ENCODE measurements at places on chromosomes 12 and 14.

DNA sequence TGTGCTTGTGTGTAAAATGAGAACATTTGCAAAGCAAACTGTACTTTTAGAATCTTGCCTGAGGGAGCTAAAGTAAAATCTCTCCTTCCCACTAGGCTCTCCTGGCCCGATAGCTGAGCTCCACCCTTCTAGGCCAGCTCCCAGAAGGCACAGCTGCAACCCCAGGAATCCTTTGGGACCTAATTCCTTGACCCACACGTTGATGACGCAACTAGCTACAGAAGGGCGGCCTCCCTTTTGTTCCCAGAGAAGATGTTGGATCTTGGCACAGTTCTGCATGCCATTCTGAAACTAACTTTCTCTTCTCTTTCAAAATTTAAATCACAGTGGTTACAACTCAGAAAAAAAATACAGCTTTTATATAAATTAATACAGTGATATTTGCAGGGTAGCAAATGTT lies 268.1 kb downstream of the EGLN3 start:
- DNase-seq = no peak

DNA sequence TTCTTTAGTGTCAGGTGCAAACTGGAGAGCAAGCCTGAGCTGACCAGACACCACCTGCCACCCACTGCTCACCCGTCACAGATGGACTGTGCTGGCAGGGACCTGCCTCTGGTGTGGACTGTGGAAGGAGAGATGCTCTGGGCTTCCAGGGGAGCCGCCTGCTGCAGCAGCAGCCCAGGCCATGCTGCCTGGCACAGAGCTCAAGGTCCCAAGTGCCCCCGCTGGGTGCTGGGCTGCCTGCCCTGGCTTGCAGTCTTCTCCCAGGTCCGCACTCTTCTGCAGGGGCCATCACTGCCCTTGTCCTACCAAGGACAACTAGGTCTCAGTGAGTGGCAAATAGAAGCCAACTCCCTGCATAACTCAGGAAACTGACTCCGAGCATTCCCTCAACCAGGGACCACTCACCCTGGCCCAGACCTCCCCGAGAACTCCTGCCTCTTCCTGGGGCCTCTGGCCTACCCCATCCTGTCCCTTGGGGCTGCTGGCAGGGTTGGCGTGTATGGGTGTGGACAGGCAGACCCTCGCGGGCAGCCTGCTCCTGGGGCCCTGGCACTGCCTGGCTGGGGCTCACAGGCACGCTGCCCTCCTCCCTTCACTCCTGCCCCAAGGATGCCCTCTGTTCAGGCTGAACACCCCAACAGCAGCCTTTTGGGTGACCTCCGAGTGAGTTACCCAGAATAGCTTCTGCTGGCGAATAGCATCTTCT lies 9.3 kb downstream of the AMN start:
- no peak for DNase-seq

- DNase-seq = no peak
Observed at GRCh38 chr14:35727764-35728163, 81.3 kb downstream of the RALGAPA1 start.

- DNase-seq = no peak
Observed at GRCh38 chr12:118337194-118337838, 35.4 kb downstream of the TAOK3 start.

- DNase-seq = peak; percentile 66
Observed at GRCh38 chr14:103808403-103809001, 38.9 kb downstream of the PPP1R13B start.

GRCh38 chr12:103839609-103840461 lies 1.2 kb downstream of the NT5DC3 start:
- no peak for DNase-seq

DNA sequence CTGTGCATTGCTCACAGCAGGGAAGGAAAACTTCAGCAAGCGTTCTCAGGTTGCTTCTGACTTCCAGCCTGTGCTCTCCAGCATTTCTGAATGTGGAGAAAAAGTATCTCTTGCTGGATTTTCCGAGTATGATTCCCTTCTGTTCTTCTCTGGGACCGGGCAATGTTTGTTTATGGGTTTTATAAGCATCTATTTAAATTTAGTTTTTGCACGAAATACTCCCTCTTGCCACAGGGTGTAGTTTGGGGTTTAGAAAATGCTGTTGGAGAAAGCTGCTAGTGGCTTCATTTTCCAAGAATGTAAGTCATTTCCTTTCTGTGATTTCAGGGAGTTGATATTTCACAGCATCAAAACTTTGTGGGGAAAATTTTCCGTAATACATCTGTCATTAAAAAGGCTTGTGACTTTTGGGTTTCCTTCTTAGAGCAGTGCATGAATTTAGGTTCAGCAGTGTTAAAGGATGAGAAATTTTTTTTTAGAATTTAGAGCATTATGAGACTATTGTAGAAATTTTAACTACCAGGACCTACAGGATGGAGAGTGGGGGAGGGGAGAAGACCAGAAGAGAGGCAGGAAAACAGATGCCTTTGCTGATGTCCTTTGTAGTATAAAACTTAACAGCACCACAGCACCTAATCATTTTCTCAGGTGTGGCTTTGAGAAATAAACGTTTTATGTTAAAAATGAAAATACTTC lies 1.5 kb downstream of the FRMD6 start:
- no peak for DNase-seq

DNA sequence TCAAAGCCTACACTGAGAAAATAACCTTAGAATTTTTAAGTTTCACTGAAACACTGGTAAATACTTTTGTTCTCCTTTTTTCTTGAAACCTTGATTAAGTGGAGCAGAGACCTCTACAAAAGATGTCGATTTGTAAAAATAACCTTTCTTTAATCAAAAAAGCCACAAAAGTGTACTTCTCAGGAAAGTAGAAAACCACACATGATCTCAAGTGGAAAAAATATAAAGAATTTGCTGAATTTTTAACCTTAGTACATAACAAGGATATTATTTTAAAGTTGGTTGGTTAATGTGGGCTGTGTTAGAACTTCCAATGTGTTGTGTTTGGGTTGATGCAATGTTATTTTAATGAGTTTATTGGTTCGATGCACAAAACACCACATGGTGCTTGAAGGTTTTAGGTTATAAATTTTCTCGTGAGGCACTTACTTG lies 8.6 kb downstream of the LGR5 start:
- DNase-seq = no peak

GRCh38 chr14:73700325-73700724 lies 13.9 kb downstream of the PNMA1 start:
- no peak for DNase-seq

DNA sequence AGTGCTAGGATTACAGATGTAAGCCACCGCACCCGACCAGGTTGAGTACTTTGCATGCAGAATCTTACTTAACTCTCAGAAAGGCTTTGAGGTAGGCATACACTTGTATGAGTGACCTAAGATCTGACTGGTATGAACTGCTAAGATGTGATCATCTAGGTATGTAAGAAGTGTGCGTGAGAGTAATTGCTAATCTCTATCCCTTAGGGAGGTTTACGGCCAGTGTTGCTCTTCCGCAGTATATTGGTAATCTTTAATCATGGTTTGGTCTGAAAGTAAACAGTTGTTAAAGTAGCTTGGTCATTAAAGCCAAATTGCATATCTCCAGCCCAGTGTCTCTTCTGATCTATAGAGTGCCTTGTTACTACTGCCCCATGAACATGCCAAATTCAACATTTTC lies 7.8 kb downstream of the UNG start:
- no peak for DNase-seq

GRCh38 chr12:12563290-12563928 lies 746 bp upstream of the DUSP16 start:
- no peak for DNase-seq

GRCh38 chr14:93019367-93019843 lies 96.3 kb downstream of the ITPK1 start:
- DNase-seq = no peak

Measured in activated CD4-positive, alpha-beta memory T cell treated with anti-CD3 and anti-CD28 coated beads, Interleukin-2, amount 10 ng/mL, durations not matched to agents 7 days and 5 days (primary cell).